Fibroblast of lung (primary cell): ENCODE measurements at places on chromosomes 3 and 15. TPM values are rescaled to one million over a fixed set of nuclear protein-coding genes. Genes with fewer than 3 reads are reported as not detected.

Gene FMN1
- 27.7 and 43.8 TPM in 2 replicates for total RNA-seq

Gene LYSMD2
- total RNA-seq = 7.2 and 7.8 TPM in 2 replicates

Gene EIF4G1
- total RNA-seq = 187 and 263 TPM in 2 replicates

Gene LSMEM2
- not detected in 2 replicates for total RNA-seq

Gene TUSC7
- not detected in 2 replicates for total RNA-seq

Gene ROPN1
- not detected in 2 replicates for total RNA-seq

Gene CA12
- 41.9 and 48.4 TPM in 2 replicates for total RNA-seq

Gene ATP13A5
- not detected in 2 replicates for total RNA-seq
